ENCODE measurements at places on chromosomes 1 and 21.

- DNase-seq: peak; percentile 86
Observed at GRCh38 chr1:31476891-31477846, 64.2 kb downstream of the SERINC2 start.

- DNase-seq: peak; percentile 34
Observed at GRCh38 chr1:23564529-23565122, 5.3 kb upstream of the ID3 start.

DNA sequence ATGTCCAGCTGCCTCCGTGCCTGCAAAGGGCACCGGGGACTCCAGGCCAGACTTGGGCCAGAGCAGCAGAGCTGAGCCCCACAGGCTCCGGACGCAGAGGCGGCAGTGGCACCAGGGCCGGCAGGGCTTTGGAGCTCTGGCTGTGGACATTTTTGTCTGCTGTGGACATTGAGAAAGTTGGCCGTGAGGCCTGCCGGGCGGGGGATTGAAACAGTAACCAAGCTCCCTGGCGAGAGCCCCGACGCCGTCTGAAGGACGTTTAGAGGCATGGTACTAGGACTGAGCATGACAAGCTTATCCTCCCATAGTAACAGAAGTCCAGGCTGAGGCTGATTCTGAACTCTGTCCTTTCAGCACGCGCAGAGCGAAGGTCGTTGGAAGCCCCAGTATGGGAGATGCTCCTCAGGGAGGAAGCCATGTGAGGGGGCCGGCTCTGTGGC, 323.8 kb downstream of the AMY1C start:
- no peak for DNase-seq

DNA sequence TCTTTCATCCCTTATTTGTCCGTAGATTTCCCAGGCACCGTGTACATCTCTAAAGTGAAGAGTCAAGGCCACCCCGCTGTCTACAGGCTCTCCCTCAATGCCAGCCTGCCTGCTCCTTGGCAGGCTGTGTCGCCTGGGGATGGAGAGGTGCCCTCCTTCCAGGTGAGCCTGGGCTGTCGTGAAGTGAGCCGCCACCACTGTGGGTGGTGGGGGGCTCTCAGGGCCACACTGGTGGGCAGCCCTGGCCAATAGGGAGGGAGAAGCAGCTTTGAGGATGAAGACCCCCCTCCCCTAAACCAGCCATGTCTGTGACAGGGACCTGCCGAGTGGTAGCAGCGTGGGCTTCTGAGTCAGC, 46.2 kb downstream of the DISP3 start:
- no peak for DNase-seq

DNA sequence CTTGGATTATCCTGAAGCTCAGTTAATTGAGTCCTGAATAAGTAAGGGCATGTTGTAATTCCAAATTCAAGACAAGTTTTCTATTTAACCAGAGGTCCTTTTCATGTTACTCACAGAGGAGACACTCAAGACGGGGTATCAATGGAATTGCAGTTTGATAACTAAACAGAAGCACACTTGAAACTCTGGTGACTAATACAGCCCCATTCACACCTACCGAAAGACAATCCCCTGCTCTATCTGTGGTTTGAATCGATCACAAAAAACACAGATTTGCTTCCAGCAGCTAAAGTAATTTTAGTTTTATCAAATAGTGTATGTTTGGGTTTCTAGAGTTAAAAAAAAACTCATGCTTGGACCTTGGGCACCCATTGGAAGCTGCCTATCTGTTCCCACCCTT, 60.4 kb downstream of the TEX35 start:
- DNase-seq: no peak

DNA sequence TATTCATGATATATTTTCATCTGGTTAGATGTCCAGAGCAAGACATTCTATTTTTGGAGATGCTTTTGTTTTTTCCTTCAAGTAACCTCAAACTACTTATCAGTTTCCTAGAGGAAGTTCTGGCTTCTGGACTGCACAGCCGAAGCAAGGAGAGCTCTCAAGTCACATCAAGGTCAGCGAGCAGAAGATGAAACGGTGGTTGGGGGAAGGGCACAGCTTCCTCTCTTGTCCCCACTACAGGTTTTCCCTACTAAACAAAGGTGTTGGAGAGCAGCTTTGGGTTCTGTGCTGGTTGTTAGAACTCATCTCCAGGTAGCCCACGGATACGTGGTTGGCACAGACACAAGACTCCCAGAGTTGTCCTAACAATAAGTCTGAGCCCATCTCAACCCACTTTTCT, 5.1 kb upstream of the PLEKHO1 start:
- DNase-seq: no peak

GRCh38 chr21:38489729-38490128, 8.5 kb downstream of the ERG start:
- no peak for DNase-seq

DNA sequence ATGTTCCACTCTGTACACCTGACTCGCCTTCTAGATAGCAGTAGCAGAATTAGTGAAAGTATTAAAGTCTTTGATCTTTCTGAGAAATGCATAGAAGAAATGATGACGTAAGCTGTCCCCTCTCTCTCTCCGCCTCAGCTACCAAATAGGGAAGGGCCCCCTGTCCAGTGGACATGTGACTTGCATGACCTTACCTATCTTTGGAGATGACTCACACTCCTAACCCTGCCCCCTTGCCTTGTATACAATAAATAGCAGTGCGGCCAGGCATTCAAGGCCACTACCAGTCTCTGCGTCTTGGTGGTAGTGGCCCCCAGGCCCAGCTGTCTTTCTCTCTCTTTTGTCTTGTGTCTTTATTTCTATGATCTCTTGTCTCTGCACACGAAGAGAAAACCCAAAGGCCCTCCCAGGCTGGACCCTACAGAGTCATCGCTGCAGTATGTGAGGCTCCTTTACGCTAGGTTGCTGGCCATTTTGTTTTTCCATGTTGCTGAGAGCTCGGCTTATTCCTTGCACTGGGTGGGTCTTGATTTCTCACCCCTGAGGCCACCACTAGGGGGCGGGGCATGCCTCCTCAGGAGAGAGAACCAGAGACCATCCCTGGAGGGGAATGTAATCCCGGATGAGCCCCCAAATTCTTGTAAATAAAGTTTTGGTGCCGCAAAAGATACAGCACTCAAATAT, 16.0 kb upstream of the ZBTB8B start:
- DNase-seq: no peak

DNA sequence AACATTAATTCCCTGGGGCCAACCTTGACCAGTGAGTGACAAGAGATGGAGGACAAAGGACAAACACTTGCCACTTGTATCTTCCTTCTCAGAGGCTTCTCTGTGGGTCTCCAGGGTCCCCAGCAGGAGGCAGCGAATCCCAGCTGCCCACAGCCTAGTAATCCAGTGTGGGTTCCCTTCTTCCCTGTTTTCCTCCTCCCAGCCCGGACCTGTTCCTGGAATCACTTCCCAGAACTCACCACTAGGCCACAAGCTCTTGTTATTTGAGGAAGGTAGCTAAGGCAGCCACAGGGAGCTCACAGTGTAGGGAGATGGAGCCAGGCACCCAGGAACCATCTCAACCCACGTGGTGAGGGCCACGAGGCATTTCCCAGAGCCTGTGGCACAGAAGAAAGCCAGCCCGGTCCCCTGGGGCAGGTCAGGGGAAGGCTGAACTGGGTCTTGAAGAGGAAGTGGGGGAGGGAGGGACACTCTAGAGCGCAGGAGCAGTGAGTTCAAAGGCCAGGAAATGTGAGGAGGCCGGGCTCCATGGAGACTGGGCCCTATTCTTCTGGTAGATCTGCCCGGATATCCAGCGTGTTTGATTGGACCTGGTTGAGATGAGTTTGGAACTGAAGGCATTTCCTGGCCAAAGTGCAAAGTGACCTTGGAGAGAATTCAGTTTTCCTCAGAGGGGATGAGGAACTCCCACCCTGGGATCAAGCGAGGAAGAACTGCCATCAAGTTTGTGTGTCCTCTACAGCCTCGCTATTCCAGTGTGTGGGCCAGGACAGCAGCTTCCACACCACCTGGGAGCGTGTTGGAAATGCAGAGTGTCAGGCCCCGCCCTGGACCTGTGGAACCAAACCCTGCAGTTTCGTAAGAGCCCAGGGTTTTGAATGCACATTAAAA, 20.3 kb upstream of the C2CD2 start:
- DNase-seq: no peak

Measured in DMS79 treated with DMSO at 0.1 percent for 48 hours (cell line).